Chondrocyte (in vitro differentiated cells): ENCODE measurements at places on chromosomes 7 and 10.

GRCh38 chr10:44935966-44936295 is 23.7 kb upstream of the RASSF4 start:
- no peak for DNase-seq

GRCh38 chr7:23680414-23681405 is 711 bp downstream of the FAM221A start:
- no peak for DNase-seq

- DNase-seq = no peak
Measured at GRCh38 chr10:28949005-28950004, 272.0 kb downstream of the BAMBI start.

GRCh38 chr7:77383333-77383740 is 32.8 kb downstream of the GSAP start:
- no peak for DNase-seq

DNA sequence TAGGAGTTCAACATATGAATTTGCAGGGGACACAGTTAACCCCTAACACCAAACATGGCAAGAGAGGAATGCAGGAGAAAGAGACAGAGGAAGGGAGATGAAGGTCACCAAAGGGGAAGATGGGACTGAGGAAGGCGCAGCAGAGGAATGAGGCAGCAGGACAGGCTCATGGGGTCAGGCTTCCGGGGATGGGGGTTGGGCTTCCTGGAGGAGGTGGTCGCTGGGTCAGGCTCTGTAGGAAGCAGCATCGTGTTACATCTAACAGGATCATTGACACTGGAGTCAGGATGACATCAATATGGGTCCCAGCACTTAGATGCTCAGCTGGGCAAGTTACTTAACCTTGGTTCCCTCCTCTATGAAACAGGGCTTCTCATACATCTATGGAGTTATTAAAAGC is 113.2 kb downstream of the NPTX2 start:
- DNase-seq = no peak

DNA sequence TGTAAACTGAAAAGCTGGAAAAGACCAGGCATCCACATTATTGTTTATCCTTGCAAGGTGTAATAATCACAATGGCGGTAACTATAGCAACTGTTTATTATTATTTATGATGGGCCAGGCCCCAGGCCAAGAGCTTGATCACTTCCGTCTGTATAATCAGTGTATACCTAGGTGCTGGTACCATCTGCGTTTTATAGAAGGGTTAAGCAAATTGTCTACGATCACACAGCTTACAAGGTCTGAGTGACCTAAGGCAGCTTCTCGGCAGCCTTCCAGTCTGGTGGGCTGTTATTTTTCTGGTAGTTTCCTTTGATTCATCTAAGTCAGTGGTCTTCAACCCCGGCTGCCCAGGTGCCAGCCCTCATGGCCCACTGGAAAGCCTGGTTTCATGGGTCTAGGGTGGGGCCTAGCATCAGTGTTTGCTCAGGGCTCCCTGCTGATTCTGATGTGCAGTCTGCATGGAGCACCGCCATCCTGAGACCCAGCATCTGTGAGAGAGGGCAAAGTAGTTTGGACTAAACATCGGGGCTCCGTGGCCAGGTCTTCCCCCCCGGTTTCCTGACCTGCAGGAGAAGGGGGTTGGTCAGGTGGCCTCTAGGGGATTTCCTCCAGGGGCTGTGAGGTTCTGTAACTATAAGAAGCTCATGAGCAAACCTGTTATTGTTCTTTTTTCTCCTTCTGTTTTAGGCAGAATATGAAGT is 146.4 kb downstream of the RGS10 start:
- no peak for DNase-seq

DNA sequence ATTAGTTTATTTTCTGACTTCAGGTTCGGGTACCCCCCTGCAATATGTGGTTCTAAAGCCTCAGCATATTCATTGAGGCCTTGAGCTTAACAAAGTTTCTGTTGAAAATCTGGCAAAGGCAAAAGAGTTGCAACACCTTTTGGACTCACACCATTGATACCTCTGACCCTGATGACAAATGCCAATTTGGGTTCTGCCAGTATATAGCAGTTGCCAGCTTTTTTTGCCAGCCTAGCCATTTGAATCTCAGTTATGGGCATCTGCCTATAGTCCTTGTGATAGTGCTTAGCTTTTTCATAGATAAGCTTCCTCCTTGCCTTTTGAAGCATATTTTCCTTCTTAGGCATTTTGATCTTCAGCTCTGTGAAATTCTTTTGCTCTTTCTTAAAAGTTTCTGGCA is 31.9 kb downstream of the LIPJ start:
- DNase-seq = no peak

- no peak for DNase-seq
Measured at GRCh38 chr7:75951506-75951905, 36.6 kb downstream of the POR start.

DNA sequence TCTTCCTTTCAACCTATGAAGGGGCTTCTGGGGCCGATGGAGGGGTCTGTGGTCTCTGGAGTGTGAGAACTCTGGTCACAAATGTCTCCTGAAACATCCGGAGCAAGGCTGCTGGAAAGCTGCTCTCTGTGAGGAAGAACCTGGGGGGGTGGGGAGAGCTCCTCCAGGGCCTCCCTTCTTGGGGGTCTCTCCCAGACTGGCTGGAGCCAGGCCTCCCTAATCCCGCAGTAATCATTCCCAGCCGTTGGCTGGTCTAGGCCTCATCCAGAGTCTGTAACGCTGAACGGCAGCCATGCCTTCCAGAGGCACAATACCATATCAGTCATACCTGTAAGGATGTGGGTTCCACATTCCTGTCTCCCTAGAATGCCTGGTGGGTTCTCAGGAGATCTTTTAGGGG is 4.4 kb upstream of the LZTS2 start:
- no peak for DNase-seq
